CD8-positive, alpha-beta memory T cell (primary cell): ENCODE measurements at places on chromosomes 1 and 21.

GRCh38 chr1:177210071-177210470 is 39.3 kb downstream of the BRINP2 start:
- no peak for DNase-seq

- no peak for DNase-seq
These were observed 25.9 kb upstream of the RAP1A start for GRCh38 chr1:111593403-111594305.

- DNase-seq, result no peak
These were observed 34.1 kb downstream of the EGLN1 start for GRCh38 chr1:231387770-231388669.

- DNase-seq, result no peak
These were observed 316.8 kb downstream of the NFIA start for GRCh38 chr1:61399199-61399598.

- no peak for DNase-seq
These were observed 54.6 kb downstream of the SLC16A1 start for GRCh38 chr1:112901387-112901786.

DNA sequence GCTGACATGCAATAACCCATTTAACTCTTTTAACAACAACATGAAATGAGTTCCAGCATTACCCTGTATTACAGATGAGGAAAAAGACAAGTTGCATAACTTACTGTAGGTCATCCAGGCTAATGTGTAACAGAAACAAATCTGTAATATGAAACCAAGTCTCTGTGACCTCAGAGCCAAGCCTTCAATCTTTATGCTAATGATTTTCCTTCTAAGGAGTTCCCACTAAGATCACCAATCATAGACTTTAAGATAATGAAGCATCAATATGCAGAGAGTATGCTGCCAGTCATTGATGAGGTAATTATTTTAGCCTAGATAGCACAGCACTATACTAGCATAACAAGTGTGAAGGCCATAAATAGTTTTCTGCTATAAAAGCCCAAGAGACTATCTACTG is 35.6 kb upstream of the RNPC3 start:
- no peak for DNase-seq

DNA sequence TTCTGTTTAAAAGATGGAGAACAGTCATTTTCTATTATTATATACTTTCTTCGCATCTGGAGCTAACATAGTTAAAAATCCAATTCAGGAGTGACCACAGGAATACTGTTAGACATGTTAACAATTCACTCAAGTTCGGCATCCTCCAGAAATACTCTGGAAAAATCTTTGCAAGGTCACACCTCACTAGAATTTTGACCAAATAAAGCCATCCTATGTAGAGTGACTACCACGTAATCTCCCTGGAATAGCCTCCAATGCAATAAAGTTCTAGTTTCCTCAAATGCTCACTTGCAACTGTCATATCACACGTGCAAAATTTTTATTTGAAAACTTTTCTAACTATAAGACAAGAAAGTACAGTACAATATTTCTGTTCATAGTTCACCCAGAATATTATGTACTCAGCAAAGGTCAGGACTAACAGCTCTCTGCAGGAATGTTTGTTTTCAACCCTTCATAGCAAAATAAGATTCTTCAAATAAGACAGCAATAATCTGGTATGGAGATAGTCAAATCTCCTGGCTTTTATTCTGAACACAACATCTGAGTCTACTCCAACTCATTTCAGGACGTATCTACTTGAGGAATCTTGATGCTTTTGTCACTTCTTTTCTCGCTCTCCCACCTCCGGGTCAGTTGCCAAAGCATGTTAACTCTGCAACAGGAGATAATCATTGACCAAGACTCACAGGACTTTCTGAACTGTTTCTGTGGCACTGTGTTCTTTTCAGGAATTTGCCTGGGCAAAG is 82.6 kb downstream of the GDAP2 start:
- DNase-seq, result no peak

GRCh38 chr1:107935396-107936064 is 29.4 kb downstream of the VAV3 start:
- DNase-seq, result no peak

- no peak for DNase-seq
These were observed 183.0 kb downstream of the ZBTB18 start for GRCh38 chr1:244234009-244234643.

DNA sequence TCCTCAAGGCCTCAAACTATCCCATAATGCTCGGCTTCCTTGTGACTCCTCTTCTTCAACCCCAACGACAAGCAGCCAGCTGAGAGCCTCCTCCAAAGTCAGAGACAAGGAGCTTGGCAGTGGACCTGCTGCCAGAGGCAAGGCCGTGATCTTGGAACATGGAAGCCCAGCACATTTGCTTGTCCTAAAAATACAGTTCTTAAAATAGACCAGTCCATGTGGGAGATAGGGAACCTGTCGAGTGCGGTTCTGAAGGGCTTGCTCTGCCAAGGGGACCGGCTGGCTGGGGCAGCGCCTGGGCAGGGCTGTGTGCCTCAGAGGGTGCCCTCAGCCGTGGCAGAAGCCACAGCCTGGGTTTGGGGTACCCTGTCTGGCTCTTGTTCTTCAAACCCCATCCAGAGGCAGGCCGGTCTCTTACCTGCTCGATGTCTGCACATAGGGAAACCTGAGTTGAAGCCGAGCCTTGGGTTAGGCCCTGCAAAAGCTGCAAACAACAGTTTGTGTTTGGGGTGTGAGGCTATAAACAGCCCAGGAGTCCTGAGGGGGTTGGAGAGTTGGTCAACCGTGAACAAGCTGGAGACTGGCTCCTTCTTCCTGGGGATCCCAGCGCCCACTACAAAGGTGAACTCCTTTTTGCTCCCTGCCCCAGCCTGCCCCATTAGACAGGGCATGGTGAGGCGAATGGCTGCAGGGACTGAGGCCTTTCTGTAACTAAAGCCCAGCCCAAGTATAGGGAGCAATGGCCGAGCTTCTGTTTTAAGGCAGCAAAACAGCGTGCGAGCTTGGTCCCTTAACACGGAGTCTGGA is 228.8 kb downstream of the CAMTA1 start:
- DNase-seq, result no peak

DNA sequence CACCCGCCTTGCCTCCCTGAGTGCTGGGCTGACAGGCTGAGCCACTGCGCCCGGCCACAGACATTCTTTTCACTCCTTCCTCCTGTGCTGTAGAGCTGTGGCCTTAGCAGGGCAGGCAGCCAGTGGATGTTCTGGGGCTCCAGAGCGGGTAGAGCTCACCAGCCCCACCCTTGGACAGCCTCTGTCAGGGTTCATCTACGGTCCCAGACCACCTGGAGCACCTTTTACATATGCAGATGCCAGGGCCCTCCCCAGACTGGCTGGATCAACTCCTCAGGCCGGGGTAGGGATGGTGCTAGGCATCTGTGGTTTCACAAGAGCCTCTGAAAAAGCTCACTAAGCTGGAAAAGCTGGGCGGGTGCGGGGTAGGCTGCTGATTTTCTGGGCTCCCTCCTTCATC is 4.6 kb downstream of the ATP13A2 start:
- no peak for DNase-seq

DNA sequence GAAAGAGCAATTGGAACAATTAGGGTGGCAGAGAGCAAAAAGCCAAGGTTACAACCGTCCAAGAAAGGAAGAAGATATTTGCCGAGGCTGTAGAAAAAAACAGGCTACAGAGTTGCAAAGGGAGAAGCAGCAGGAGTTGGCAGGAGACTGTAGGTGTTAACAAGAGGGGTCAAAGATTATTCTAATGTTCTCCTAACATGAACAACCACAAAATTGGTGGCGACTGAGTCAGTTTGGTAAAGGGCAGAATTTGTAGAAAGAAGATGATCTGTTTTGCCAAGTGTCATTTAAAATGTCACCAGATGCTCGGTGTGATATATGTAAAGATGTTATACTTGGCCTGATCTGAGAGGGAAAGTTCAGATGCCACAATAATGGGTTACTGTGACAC is 401 bp upstream of the PRUNE1 start:
- no peak for DNase-seq

- DNase-seq, result no peak
These were observed 200.6 kb downstream of the RGS7 start for GRCh38 chr1:241156231-241156965.

- DNase-seq, result no peak
These were observed 34.4 kb upstream of the COP1 start for GRCh38 chr1:176241385-176242015.

GRCh38 chr1:95353194-95353593 is 119.2 kb downstream of the RWDD3 start:
- DNase-seq, result no peak

DNA sequence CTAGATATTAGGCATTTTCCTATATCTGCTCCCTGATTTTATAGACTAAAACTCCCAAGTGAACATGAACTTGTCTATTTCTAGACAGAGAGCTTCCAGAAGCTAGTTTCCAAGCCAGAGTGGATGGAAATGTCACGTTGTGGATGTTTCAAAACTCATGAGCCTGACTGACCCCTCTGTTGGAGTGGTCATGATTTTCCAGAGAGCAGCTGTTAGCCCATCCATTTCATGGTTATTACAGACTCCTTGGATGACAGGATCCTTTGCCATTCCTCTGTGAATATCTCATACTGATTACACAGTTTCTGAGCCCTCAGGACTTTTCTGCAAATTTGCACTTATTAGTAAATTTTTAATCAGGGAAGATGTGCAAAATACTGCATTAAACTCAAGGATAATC is 76.8 kb upstream of the ATF3 start:
- DNase-seq, result no peak

GRCh38 chr1:82503822-82504221 is 703.1 kb downstream of the ADGRL2 start:
- DNase-seq, result no peak

GRCh38 chr21:27819299-27819698 is 852.4 kb upstream of the ADAMTS5 start:
- no peak for DNase-seq

DNA sequence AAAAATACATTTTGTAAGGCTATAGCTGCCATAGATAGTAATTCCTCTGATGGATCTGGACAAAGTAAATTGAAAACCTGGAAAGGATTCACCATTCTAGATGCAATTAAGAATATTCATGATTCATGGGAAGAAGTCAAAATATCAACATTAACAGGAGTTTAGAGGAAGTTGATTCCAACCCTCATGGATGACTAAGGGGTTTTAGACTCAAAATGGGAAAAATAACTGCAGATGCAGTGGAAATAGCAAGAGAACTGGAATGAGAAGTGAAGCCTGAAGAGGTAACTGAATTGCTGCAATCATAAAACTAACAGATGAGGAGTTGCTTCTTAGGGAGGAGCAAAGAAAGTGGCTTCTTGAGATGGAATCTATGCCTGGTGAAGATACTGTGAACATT is 230.8 kb downstream of the KCTD3 start:
- DNase-seq, result no peak

DNA sequence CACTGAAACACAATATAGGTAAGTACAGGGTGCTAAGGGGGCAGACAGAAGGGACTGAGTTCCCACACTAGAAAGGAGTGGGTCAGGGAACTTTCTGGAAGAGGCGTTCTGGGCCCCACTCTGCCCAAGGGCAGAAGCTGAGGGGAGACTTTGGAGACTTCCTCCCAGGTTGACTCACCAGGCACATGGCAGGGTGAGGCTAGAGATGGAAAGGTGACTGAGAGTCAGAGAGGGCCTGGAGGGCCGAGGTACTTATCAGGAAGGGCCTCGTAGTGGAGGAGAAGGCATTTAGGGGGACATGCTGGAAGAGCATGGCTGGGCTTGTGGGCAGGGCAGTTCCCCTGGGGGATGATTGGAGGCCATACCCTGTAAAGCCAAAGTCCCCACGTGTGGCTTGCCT is 159.9 kb upstream of the JUN start:
- no peak for DNase-seq
